ENCODE measurements at places on chromosomes 1 and 21.

DNA sequence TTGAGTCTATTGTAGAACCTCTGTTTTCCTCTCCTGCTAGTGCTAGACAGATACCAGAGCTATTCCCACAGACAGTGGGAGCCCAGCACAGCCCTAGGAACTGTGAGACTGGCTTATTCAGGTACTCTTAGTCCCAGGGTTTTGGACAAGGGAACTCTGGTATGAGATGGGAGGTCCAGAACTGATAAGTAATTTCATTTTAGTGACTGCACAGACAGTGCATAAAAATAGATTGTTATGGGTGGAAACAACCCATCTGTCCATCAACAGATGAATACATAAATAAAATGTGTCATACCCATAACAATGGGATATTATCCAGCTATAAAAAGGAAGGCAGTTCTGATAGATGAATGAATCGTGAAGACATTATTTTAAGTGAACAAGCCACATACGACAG is 9.0 kb downstream of the EPS8L3 start:
- no peak for DNase-seq

DNA sequence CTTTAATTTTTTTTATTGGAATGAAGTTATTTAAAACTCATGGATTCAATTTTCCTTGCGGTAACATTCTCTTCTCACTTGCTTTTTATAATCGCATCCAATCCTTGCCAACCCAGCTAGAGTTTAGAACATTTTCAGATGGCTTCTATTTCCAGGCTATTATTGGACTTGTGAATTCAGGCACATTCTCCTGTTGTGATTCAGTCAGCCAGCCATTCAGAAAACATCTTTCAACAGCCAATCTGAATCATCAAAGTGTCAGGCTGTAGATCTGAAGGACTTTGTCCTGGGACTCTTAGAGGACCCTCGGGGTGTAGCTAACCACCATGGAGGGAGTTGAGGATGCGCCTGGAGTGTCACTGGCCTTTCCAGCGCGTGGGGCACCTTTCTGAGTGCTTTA is 92.4 kb downstream of the PRDM2 start:
- peak; percentile 66 for DNase-seq

GRCh38 chr1:14118691-14119485 is 418.9 kb downstream of the PRDM2 start:
- DNase-seq: no peak

- DNase-seq: no peak
Observed at GRCh38 chr1:236753964-236754363, 41.1 kb upstream of the MTR start.

DNA sequence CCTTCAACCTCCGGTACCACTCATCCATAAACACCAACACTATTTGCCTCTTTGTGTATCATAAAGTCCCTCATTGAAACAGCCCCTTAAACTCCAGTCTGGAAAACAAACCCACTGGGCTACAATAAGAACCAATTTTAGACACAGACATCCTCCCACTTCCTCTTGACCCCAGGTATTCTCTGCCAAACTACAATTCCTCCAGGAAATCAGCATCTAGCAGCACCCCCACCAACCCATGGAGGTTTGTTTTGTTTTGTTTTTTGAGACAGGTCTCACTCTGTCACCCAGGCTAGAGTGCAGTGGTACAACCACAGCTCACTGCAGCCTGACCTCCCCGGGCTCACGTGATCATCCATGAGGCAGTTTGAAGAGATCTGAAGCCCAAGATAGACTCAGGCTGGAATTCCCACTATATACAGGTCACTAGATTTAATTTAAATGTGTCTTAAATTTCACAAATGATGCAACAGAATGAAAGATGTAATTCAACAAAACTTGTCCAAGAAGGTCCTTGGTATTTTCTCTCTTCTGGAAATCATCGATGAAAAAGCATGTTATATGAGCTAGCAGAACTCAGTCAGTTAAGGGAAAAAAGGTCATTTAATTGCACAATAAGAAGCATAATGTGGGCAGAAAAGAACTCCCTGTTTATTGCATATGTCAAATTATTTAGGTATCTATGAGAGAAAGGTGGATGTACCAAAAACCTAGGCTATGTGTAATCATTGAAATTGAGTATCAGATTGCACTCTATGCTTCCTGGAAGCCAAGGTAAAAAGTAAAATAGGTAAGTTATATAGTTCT is 30.3 kb downstream of the TCP10L start:
- peak; percentile 46 for DNase-seq

DNA sequence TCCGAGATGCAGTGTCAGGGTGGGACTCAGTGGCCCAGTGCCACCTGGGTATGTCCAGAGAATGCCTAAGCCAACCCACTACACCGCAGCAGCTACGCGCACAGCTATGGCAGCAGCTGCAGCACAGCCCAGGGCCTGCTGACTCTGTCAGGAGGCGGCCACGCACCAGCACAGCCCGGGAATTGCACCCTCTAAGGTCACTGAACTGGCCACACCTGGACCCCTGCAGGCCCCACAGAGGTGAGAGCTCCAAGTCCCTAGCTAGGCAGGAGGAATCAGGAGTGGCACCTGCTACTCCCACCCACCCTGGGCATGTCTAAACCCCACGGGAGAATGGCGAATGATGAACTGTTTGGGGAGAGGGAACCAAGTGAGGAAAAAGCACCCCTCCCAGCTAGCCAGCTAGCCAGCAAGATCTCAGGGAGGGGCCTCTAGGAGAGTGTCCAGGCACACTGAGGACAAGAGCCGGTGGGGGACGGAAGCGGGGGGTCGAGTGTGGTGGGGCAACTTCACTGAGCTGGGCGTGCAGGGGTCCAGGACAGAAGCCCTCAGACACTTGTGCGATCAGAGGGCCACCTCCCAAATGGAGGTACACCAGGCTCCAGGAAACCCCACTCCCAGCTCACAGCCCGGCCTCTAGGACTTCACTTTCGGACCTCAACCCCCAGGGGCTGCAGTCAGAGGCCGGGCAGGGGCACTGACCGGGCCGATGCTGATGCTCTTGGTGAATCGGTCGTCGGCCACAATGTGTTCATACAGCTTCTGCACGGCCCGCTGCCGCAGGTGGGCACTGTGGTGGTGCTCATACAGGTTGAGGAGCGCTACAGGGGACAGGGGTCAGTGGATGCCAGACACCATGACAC is 13.9 kb downstream of the LSS start:
- no peak for DNase-seq

GRCh38 chr1:34373912-34374311 is 197.2 kb downstream of the C1orf94 start:
- DNase-seq: no peak

DNA sequence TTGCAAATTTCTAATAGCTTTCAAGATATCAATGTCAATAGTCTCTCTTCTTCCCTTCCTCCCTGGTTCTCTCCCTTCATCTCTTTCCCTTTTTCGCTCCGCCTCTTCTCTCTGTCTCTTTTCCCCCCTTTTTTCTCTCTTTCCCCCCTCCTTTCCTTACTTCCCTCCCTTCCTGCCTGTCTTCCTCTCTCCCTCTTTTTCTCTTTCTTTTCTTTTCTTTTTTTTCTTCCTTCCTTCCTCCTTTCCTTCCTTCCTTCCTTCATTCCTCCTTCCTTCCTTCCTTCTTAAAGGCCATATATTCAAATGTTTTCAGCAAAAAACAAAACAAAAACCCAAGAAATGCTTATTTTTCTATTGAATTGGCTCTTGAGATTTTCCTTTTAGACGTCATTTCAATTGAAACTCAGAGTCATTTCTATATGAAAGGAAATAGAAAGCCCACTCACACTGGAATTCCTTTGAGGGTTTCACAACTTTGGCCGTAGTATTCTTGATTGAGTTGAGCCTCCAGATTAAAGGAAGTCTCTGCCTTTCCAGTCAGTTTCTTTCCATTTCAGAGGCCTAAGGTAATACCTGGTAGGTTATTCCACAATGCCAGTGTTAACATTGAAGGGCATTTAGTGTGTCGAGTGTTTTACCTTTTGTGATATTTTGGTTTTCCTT is 551.5 kb downstream of the LMO4 start:
- DNase-seq: no peak

- DNase-seq: peak; percentile 57
Observed at GRCh38 chr1:23751050-23751814, 8.0 kb downstream of the ELOA start.

DNA sequence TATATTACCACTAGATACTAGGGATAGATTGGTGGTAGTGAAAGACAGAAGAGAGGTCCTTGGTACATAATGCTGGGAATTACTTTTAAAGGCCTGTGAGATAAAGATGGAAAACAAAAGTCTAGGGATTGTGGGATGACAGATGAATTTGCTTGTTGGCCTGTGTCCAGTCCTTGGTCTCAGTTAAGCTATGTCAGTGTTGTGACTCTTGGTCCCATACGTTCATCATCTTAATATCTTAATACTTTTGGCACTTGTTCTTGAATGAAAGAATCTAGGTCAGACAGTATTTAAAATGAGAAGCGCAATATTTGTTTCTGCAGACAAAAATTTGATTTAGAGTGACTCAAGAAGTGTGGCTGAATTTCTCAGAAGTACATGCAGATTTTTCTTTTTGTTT is 7.6 kb downstream of the RPL5 start:
- DNase-seq: no peak

- DNase-seq: no peak
Observed at GRCh38 chr1:248155927-248156326, 11.0 kb downstream of the OR2M5 start.

GRCh38 chr1:16174886-16175598 is 19.2 kb upstream of the EPHA2 start:
- no peak for DNase-seq

GRCh38 chr1:57727121-57727520 is 303.3 kb upstream of the DAB1 start:
- DNase-seq: no peak

- no peak for DNase-seq
Observed at GRCh38 chr1:244160455-244161235, 109.6 kb downstream of the ZBTB18 start.

- no peak for DNase-seq
Observed at GRCh38 chr1:52603630-52604029, 1.5 kb downstream of the GPX7 start.

GRCh38 chr1:231629132-231629531 is 2.5 kb downstream of the DISC1 start:
- no peak for DNase-seq

- DNase-seq: peak; percentile 8
Observed at GRCh38 chr1:101293461-101294051, 56.7 kb downstream of the S1PR1 start.

DNA sequence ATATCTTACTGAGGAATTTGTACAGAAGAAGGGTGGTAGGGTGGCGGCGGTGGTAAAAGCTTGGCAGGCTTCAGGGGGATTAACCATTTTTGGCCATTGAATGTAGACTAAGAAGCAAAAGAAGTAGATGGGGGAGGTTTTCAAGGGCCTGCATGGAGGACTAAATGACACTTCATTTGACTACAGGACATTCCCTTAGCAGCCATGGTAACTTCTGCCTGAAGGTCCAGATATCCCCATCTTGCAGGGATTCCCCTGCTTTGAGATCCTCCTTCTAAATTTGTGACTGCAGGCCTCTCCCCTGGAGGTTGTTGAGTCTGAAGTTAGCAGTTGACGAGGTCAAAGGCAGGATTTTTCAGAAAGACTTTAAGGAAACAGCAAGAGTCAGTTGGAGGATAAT is 4.8 kb downstream of the VASH2 start:
- DNase-seq: no peak

GRCh38 chr1:42974767-42975437 is 16.2 kb upstream of the SLC2A1 start:
- no peak for DNase-seq

DNA sequence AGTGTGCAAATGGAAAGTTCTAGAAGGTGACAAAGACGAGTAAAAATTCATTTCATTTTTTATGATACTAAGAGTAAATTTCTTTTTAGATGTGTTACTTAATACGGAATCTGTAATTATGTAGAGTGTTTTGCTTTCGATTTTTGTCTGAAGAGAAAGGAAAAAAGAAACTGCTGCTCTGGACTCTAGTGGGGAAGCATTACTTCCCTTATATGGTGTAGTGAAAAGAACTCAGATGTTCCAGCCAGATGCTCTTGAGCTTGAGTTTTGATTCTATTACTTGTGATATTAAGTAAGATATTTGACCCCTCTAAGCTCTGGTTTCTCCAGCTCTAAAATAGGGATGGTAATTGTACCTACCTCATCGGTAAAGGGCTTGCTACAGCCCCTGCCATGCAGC is 12.2 kb upstream of the GPR161 start:
- no peak for DNase-seq

GRCh38 chr1:171185091-171185490 is at the start of gene FMO2:
TSS of gene FMO2 (plus strand) at chr1:171185300. CDS start at chr1:171185714, 414 bp downstream.
- no peak for DNase-seq

DNA sequence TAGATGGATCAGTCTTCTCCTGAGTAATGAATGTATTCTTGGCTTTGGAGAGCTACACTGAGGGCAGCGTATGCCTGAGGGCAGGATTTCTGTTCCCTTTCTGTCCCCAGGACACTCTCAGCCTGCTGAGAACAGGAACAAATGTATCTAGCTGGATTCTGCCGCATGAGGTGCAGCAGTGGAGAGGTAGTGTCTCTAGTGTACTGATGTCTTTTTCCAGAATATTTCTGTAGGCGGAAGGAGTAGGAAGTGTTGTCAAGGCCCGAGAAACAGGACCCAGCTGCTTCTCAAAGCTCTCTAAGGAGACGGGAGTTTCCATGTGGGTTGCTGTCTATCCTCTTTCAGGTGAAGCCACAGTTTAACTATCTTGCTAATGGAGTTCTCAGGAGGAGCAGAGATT is 65.5 kb downstream of the MT1HL1 start:
- DNase-seq: no peak

DNA sequence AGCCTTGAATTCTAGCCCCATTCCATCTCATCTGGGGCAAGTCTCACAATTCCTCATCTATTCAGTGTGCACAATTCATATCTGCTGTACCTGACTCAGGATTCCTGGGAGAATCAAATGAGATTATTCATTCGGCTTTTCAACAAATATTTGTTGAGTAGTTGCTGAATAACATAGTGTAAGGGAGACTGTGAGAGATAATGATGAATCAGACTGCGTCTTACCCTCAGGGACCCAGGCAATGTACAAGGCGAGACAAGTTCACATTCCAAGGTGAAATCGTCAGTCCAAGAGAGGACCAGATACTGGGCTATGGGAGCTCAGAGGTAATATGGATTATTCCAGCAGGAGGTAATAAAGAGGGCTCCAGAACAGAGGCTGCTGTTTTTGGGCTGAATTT is 67.8 kb upstream of the SMYD2 start:
- peak; percentile 18 for DNase-seq

DNA sequence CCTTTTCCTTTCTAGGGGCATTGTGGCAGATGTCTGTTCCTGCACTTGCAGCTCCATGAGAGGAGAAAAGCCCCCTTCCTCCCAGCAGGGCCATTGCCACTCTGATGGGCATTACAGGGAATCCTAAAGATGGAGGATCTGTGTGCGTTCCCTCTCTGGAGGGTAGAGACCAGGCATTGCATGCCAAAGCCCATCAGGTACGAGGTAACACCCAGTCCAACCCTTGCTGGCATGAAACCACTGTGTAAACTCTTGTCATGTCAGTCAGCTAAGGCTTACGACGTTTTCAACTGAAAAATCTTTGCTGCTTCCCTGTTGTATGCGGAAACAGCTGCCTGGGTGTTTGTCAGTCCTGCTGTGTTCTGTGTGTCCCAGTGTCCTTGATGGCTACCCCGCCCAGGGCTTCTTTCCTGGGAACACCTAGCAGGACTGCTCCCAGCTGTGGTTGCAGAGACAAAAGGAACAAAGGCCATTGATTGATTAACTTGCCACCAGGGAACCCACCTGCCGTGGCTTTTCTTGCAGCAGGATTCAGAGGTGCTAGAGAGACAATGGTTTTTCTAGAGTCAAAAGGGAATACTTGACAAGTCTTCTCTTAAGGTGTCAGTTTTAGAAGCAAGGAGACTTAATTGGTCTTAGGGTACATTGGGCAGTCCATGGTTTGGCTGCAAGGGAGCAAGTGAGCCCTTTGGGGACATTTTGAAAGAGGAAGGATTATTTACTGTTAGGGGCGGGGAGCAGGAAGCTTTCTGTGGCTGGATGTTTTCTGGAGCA is 24.6 kb downstream of the B3GALT5 start:
- DNase-seq: no peak

- no peak for DNase-seq
Observed at GRCh38 chr21:15327637-15328265, 263.0 kb upstream of the NRIP1 start.
